ENCODE measurements at places on chromosomes 3 and 15. TPM values are rescaled to one million over a fixed set of nuclear protein-coding genes. Genes with fewer than 3 reads are reported as not detected.

Gene ANKUB1
- not detected for total RNA-seq

Gene LTK
- not detected for total RNA-seq

Gene KCNAB1
- total RNA-seq, result 2.0 TPM

Gene PIGZ
- 5.4 TPM for total RNA-seq

Gene SLC6A11
- total RNA-seq, result not detected

Gene HYAL3
- total RNA-seq, result 0.74 TPM

Gene ELP6
- total RNA-seq, result 16.7 TPM

Gene PLA2G4E
- total RNA-seq, result not detected

Gene FMN1
- 3.1 TPM for total RNA-seq

Gene LRTM1
- total RNA-seq, result not detected
